ENCODE measurements at places on chromosomes 6 and 20.
A peak's percentile ranks its signal among the peaks of the same experiment; 100 is the strongest.

DNA sequence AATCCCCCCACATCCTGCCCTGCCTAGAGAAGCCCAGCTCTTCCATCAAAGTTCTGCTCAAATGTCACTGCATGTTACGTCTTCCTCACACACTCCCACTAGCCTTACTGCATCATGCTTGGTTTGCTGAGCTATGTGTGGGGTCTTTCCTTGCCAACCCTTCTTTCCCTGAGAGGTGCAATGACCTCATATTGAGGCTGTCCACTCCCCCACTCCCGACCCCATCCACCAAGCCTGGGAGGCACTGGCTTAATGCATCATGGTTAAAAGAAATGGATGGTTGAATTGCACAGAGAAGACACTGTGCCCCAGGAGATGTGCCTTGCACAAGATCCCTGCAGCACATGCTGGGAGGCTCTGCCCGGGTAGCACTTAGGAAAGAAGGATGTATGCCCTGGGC is 7.7 kb upstream of the IRF4 start:
- DNase-seq, result no peak

DNA sequence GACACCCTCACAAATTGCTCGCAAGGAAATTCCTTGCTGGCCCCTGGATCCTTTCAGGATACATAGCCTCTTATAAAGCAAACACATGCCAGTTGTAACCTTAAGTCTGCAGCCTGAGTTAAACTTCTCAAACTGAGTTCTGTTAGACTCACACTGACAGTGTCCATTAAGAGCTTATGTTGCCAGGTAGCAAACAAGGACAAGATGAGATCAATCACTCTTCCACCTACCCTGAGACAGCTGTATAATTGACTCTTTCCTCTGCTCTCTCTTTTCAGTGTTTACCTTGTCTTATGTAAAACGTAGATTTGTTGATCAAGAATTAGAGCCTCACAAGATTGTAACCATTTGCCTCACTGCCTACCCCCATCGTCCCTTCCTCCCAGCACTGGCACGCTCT is 359.8 kb downstream of the EPM2A start:
- no peak for DNase-seq

- no peak for DNase-seq
Measured at GRCh38 chr20:21523895-21524294, 10.0 kb upstream of the NKX2-2 start.

GRCh38 chr6:88808381-88808780 is 155.0 kb downstream of the RNGTT start:
- DNase-seq, result no peak

DNA sequence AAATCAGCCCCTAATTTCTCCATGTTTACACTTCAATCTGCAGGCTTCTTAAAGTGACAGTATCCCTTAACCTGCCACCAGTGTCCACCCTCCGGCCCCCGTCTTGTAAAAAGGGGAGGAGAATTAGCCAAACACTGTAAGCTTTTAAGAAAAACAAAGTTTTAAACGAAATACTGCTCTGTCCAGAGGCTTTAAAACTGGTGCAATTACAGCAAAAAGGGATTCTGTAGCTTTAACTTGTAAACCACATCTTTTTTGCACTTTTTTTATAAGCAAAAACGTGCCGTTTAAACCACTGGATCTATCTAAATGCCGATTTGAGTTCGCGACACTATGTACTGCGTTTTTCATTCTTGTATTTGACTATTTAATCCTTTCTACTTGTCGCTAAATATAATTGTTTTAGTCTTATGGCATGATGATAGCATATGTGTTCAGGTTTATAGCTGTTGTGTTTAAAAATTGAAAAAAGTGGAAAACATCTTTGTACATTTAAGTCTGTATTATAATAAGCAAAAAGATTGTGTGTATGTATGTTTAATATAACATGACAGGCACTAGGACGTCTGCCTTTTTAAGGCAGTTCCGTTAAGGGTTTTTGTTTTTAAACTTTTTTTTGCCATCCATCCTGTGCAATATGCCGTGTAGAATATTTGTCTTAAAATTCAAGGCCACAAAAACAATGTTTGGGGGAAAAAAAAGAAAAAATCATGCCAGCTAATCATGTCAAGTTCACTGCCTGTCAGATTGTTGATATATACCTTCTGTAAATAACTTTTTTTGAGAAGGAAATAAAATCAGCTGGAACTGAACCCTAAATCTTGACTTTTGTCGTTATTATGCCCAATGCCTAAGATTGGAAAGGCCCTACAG is 4.5 kb downstream of the SOX4 start:
- DNase-seq, result no peak

GRCh38 chr6:9139746-9140145 is 704.4 kb upstream of the SLC35B3 start:
- DNase-seq, result no peak

DNA sequence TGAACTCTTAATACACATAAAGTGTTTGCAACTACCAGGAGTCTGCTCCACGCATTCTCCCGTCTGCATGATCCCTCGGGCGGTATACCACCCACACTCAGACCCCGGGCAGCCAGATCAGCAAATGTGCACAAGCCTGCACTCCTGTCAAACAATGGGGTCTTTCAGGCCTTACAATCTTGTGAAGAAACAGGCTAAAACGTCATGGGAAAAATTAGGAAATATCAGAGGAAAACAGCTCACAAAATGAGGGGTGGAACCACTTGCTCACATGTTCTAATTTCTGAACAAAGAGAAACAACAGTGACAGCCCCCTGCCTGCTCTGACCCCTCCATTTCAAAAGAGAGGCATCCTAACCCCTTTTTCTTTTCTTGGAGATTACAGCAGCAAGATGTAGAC is 69.4 kb downstream of the BACH2 start:
- DNase-seq, result no peak

DNA sequence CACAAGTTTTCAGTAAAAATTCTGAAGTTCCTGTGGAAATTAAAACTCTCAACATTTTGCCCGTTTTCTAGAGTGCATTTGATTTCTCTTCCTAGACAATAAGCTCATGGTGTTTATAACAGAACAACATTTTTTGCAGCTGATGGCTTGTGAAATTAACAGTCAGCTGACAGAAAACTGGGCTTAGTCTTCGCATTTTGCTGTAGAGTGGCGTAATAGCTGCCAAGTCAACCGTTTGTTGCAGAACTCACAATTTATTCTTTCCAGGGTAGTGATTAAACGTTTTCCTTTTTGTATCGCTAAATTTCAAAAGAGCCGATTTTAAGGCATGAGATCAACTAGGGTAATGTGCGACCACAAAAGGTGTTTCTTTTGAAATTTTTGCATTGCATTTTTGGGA is 1.4 kb downstream of the SPO11 start:
- no peak for DNase-seq

- DNase-seq, result no peak
Measured at GRCh38 chr20:34881689-34882088, 5.3 kb downstream of the ACSS2 start.

- DNase-seq, result no peak
Measured at GRCh38 chr6:121504227-121504626, 68.8 kb downstream of the GJA1 start.

DNA sequence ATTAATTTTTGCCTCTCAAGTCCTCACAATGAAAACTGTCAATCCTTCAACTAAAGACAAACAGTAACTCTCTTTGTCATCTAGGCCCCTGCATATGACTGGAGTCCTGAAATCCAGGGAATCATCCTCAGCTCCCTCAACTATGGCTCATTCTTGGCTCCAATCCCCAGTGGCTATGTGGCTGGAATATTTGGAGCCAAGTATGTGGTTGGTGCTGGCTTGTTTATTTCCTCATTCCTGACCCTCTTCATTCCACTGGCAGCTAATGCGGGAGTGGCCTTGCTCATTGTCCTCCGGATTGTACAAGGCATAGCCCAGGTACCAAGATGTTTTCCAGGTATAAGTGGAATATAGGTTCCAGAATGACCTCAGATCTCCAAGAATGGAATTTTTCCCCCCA is 15.4 kb downstream of the SLC17A4 start:
- DNase-seq, result no peak

- DNase-seq, result no peak
Measured at GRCh38 chr6:52336919-52337561, 24.9 kb upstream of the PAQR8 start.

DNA sequence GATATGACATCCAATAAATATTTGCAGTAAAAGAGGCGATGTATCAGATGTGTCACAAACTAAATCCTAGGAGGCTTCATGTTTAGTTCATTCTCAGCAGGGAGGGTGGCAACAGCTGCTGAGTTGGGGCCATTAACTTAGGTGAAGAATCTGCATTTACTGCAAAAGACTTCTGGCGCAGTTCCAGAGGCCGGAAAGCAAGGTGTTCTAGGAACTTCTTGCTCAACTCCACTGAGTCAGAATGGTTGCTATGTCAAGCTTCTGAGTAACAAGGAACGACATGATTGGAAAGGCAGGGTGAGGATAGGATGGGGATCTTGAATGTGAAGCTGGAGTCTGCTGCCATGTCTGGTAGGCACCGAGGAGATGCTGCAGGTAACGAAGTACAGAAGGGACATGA is 11.7 kb downstream of the ADNP start:
- no peak for DNase-seq

DNA sequence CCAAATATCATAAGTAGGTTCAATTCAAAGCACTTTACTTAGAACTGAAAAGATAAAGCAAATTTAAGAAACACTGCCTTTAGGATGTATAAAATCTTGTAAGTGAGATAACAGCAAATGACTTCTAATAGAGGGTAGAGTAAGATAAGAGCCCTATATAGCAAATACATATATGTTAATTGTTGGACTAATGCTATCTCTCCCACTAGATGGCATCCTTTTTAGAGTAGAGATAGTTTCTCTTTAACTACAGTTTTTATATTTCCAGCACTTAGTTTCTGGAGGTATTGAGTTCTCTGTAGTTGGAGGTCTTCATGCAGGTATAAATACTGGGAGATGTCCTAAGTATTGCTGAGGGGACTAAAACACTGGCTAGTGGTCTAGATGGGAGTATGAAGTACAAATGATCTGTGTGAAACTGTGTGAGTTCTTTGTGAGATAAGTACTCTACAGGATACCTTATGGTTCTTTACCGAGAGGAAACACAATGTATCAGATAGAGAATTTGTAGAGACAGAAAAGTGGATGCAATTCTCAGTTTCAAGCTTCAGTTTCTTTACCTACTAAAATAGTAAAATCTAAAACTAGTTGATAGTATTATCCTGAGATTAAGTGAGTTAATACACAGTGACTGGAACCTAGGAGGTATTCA is 399.3 kb downstream of the KHDRBS2 start:
- DNase-seq, result no peak

GRCh38 chr6:1377526-1377925 is 11.8 kb upstream of the FOXF2 start:
- no peak for DNase-seq

GRCh38 chr20:1894951-1895673 is at the start of gene SIRPA:
Gene SIRPA (plus strand): TSS chr20:1895407. CDS start chr20:1895448, 41 bp downstream.
- no peak for DNase-seq

- no peak for DNase-seq
Measured at GRCh38 chr6:116672306-116672705, 3.7 kb upstream of the ZUP1 start.

DNA sequence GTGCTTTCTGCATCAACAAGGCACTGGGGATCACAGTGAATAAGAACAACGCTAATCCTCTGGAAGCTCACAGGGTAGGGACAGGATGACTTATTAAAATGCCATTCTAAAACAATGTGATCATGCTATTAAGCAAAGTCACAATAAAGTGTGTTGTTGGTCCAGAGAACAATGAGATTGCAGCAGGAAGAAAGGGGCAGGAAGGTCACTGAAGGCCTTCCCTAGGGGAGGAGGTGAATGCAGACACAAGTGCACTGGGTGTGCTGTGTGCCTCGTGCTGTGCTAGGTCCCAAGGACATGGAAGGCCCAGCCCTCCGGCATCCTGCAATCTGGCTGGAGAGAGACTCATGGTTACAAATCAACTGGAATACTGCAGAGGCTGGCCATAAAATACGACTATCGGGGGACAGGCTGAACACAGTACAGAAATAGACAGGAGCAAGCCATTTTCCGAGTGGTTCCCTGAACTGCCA is 55.7 kb downstream of the LYRM4 start:
- no peak for DNase-seq

DNA sequence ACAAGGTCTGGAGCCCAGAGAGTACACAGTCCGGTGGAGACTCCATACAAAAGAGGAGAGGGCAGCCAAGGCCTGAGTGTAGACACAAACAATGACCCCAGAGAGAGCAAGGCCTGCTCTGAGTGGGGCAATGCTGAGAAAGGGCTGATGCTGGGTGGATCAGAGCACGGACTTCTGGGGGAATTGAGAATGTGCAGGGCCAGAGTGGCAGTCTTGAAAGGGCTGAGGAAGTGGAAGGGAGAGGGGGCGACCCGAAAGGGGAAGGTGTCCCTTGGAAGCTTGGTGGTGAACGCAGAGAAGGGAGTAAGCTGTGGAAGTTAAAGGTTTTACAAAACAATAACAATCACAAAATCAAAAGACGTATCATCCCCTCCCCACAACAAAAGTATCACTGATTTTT is 12.0 kb upstream of the GRM4 start:
- no peak for DNase-seq

DNA sequence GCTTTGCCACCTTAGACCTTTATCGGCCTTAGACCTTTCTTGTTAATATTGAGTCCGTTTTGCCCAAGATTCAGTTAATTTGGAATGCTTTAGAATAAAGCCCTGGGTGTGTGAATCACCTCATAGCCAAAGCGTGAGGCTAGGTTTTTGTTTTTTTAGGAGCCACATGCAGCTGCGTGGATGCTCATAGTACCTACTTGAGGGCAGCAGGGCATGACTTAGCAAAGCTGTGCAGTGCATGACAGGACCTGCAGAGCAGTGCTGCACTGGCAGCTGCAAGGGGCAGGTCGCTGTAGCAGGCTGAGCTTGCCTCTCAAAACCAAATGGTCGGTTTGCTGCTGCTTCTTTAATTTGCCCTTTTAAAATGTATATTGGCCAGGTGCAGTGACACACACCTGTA is 116.1 kb downstream of the JAG1 start:
- no peak for DNase-seq

GRCh38 chr6:149190224-149190831 is 127.2 kb upstream of the TAB2 start:
- peak; percentile 59 for DNase-seq

DNA sequence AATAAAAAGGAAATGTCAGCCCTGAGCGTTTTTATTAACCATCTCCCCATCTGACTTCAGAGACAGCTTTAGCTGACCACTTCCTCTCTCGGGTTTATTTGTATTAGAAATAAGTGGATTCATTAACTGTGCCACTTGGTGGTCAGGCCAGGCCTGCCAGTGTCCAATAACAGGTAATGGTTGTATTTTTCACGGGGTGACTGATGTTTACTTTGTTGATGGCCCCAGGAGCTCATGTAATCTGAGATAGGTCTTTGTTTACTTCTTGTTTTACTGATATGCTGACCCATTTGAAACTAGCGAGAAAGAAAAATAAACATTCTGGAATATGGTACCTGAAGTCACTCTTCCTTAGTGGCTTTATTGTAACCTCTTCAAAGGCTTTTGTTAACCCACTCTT is 504.3 kb upstream of the SLC35B3 start:
- no peak for DNase-seq

Measured in memory B cell (primary cell).